ENCODE measurements at places on chromosomes 3 and 15.
A peak's percentile ranks its signal among the peaks of the same experiment; 100 is the strongest.

GRCh38 chr3:190120269-190121060 lies at the start of gene P3H2:
TSS of gene P3H2 (minus strand) at chr3:190120897. CDS start at chr3:190120731, 166 bp downstream.
- peak; percentile 56 for DNase-seq

DNA sequence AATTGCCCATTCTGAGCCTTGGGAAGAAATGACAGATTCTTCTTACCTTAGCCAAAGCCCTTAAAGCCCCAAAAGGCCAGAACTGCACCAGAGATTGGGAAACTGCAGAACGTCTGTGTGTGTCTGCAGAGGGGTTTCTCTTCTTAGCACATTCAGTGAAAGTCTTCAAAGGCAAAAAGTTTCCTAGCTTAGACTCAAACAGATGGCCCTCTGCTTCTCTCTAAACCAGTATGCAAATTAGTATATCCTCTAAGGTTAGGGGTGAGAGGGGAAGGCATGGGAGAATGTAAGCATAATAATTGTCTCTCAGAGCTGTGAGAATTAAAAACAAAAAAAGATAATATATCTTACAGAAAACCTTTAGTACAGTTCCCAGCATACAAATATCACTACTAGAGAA lies 334.0 kb upstream of the MCTP2 start:
- no peak for DNase-seq

DNA sequence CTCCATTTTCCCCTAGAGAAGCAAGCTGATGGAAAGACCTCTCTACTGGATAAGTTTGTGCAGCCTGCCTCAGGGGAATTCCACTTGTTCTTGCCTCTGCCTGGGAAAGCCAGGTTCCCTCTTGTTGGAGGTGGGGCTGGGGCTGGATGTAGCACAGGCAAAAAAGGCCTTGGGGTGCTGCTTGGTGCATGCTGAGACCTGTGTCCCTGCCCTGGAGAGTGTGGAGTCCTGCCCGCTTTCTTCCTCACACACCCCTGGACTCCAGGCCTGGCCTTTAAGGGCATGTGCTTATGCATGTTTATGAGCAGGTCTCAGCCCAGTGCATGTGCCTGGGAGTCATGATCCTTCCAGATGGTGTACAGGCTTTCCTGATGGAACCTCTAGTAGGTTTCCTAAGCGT lies 23.5 kb upstream of the JMJD7 start:
- DNase-seq = no peak

DNA sequence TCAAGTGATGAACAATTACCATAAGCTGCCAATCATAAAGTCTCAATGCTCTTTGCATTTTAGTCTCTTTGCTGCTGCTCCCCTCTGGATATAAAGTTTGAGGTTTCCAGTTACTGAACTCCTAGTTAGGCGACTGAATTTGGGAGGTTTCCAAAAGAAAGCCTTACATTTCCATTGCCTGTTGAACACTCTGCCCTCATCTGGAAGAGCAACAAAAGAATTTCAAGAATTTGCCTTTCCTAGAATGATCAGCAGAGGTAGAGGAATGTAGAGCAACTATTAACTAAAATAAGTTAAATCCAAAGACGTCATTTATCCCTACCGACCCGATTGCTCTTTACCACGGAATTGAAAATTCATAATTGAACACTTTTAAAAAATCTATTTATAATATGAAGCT lies 53.4 kb upstream of the PRICKLE2 start:
- DNase-seq = no peak

GRCh38 chr3:47912006-47912504 lies 104.2 kb downstream of the MAP4 start:
- DNase-seq = no peak

- no peak for DNase-seq
Observed at GRCh38 chr15:41017066-41017735, 63.9 kb downstream of the CHAC1 start.

- no peak for DNase-seq
Observed at GRCh38 chr15:56806148-56806536, 72.8 kb upstream of the ZNF280D start.

- DNase-seq = no peak
Observed at GRCh38 chr3:192651836-192652512, 75.4 kb downstream of the FGF12 start.

DNA sequence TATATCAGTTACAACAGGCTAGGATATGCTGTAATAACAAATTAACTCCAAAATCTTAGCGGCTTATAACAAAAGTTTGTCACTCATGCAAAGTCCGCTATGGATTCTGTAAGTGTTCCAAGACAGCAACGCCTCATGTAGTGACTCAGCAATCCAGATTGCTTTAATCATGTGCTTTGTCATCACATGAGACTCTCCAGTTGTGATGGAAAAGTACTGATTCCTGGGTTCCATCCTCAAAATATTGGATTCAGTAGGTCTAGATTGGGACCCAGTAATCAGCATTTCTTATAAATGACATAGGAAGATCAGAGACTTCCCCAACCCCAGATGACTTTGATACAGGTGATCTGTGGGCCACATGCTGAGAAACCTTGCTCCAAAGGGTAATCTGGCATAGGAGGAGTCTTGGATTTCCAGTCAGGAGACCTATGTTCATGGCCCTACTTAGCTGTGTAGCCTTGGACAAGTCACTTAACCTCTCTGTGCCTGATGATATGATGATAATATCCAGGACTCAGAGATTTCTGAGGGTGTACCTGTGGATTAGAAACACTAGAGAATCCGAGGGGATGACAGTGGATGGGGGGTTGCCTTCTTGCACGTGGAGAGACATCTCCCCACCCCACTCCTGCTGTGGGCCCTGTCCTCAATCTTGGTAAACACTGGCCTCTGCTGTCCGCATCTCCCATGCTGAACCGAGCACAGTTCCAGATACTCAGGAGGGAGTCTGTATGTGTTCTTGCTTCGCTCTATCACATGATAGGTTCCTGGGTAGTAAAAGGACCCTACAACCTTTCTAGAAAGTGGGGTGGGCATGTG lies 65.5 kb downstream of the CORO2B start:
- no peak for DNase-seq

GRCh38 chr3:42581709-42582473 lies at the start of gene SEC22C:
TSS of gene SEC22C (minus strand) at chr3:42581967. CDS start at chr3:42569046, 12,921 bp downstream.
- peak; percentile 97 for DNase-seq

DNA sequence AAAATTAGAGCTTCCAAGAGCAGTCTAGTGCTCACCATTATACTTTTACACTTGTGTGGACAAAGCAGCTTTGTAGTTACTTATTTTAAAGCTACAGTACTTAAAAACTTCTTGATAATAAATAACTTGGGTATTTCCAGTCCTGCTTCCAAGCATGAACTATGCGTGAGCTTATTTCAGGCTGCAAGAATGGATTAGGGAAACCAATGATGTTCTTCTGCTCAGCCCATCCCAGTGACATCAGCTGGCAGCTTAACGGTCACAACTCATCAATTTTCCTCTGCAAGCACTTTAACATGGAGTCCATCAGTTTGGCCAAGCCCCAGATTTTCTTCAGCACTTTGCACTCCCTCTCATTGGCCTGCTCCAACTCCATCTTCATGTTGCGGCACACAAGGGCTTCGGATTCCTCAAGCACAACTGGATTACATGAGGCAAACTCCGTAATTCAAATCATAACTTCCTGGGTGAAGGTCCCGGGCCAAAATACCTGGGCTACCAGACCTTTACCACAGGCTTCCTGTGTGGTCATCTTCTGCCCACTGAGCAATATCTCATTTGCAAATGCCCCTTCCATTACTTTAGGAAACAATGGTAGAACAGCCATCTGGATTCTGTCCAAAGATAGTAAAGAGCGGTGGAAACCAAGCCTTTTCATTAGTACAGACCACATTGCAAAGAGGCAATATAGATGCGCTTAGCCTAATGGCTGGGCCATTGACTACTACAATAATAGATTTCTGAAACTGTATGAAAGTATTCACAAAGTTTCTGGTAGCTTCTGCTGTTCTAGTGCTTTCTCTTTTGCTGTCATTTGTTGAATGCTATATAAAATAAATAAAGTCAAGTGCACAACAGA lies 87.5 kb upstream of the DAZL start:
- DNase-seq = no peak

DNA sequence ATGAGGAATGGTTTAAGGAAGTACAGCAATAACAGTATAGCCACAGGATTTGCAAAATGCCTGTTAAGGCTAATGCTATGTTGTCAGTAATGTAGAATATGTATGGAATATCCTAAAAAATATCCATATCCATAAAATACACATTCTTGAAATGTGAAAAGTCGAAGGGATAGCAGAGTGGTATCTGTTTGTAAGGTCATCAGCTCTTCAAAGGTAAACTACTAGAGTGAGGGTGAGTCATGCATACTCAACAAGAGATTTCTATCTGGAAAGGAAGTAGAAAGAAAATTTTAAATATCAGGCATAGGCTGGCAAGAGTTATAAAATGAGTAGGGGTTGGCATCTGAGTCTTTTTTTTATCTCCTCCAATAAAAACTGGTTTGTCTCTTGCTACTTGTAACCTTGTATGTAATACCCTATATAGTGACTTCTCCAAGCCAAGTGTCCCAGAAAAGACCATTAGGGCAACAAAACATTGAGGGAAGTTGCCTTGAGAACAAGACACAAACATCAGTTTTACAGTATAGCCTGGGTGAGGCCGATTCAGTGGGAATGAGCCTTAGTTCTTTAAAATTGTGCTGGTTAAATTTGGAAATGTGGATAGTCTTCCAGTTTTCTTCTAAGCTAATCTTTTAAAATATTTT lies 103.1 kb downstream of the SPATA16 start:
- DNase-seq = no peak

- DNase-seq = no peak
Observed at GRCh38 chr15:80020731-80021130, 38.7 kb upstream of the ZFAND6 start.

DNA sequence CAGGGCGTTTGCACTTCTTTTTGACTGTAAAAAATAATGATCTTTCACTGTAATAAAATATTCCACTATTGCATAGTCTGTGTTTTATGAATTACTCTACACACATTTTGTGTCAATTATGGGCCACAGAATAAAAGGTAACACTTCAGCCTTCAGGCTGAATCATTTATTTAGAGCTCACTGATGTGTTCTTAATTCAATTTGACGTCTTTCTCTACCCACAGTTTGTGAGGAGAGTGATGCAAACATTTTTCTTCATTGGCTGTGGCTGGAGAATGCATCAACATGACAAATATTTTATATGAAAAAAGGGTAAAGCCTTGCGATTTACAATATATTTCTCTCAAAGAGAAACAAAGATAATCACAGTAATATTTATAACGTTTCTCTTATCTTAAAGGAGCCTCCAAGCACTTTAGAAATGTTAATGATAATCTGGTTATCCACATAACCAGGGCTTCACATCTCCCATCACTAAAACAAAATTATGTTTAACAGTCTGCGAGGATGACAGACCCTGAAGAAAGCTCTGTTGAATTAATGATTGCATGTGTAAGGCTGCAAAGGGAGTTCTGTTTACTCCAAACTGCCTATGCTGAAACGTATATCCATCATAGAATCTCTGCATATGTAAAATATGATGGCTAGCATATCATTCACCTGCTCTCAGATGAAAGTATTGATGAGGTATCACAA lies 951.3 kb downstream of the ZPLD1 start:
- DNase-seq = no peak

GRCh38 chr3:53236112-53236841 lies 19.5 kb downstream of the TKT start:
- DNase-seq = no peak

DNA sequence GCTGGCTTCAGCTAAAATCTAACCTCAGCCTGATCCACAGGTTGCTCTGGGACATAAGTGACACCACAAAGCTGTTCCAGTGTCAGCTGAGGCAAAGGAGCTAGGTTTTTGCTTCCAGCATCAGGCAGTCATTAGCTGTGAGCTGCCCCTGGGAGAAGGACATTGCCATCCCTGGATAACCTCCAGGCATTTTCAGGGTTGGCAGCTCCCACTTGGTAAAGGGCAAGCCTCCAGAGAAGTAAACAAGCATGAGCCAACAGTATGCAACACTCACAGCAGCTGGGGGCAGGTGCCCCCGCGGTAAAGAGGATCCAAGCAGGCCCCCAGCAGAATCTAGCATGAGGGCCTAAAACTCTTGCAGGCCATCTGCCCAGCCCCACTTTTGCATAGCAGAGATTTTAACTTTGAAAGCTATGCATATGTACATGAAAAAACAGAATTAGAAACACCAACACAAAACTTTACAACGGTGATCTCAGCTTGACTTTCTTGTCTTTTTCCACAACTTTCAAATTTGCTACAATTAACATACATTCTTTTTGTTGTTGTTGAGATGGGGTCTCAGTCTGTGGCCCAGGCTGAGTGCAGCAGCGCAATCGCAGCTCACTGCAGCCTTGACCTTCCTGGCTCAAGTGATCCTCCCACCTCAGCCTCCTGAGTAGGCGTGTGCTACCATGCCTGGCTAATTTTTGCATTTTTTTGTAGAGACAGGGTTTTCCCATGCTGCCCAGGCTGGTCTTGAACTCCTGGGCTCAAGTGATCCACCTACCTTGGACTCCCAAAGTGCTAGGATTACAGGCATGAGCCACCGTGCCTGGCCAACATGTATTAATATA lies 83.8 kb upstream of the TPM1 start:
- no peak for DNase-seq

- DNase-seq = no peak
Observed at GRCh38 chr3:54713455-54713854, 214.4 kb downstream of the LRTM1 start.

All from activated CD4-positive, alpha-beta T cell treated with anti-CD3 and anti-CD28 coated beads for 48 hours (primary cell).